ENCODE measurements at places on chromosomes 1 and 21.

DNA sequence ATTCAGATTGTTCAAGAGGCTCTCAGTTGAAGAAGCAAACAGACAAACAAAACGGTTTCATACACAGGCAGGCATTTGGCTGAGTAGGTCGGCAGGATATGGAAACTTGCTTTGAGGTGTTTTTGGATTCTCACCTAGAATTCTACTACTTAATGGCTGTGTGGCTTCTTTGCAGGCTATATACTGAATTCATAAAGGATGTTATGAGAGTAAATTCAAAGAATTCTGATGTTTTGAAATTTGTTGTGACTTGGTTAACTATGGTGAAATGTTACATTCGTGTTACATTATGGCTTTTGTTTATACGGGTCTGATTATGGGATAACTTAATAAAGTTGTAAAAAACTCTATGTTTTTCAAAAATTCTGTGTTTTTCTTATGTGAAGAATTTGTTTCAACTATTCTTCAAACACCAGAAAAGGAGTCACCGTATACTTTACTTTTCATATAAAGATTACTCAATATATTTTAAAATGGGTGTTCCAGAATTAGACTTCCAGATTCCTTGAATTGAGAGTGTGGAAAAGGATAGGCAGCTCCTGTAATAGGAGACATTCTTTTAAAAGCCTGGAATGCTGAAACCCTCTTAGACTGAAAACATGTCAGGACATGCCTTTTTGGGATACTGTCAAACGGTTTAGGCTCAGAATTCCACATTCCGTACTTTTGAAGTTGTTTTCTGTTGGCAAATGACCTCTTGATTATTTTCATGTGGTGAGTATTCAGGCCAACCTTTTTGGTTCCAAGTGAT is 8.2 kb upstream of the IRF2BP2 start:
- no peak for DNase-seq

DNA sequence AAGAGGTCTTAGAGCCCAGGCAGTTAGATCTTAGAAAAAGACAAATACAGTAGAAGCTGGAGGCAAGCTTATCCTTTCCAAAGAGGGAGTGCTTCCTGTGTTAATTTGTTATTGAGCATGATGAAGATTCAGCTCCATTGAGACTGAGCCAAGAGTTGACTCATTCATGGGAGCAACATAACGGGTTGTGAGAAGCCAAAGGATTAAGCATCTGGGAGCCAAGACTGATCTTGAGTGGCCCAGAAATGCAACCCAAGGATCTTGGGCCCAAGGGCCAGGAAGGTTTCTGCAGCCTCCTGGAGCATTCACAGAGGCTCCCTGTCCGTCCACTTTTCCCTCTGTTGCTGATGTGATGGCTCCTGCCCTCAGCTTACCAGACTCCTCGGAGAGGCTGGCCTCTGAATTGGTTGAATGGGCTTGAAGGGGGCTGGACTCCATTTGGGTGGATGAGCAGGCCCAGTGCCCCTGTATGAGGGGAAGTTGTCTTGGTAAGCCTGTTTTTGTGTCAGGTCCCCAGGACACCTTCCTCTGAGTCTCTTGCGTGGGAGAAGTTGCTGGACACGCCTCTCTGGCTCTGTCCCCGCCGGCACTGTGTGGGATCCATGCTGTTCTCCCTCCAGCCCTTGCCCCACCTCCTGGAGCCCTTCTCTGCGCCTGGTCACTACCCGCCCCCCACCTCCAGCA is 42.4 kb downstream of the PDE9A start:
- DNase-seq, result no peak

DNA sequence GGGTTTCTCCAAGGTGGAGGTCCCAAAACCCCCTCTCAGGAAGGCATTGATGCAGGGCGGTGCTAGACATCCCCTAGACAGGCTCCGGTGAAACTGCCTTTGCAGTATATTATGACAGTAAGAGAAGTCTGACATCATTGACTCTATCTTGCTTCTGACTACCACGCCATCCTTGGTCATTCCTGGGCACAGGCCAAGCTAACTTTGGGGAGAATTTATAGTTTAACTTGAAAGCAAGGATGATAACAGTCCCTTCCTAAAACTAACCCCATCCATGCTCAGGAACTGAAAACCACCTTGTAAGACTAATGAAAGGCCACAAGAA is 30.3 kb downstream of the RSPH1 start:
- no peak for DNase-seq

DNA sequence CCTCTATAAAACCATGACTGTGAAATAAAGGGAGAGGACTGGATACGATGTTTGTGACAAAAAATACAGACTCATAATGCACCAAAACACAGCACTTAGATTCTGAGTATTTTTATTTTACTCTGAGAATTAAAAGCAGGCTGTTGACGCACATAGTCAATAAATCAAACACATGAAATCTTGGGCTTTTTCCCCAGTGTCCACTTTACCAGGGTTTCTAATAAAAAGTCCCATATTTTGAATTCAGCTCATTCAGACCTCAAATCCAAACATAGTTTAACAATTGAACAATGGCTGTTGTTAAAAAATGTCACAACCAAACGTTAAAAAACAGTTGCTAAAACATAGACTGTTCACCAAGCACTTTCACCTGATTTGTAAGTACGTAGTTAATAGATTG is 553.4 kb downstream of the LTN1 start:
- no peak for DNase-seq

- DNase-seq, result no peak
Observed at GRCh38 chr21:40863839-40864238, 16.9 kb upstream of the DSCAM start.

DNA sequence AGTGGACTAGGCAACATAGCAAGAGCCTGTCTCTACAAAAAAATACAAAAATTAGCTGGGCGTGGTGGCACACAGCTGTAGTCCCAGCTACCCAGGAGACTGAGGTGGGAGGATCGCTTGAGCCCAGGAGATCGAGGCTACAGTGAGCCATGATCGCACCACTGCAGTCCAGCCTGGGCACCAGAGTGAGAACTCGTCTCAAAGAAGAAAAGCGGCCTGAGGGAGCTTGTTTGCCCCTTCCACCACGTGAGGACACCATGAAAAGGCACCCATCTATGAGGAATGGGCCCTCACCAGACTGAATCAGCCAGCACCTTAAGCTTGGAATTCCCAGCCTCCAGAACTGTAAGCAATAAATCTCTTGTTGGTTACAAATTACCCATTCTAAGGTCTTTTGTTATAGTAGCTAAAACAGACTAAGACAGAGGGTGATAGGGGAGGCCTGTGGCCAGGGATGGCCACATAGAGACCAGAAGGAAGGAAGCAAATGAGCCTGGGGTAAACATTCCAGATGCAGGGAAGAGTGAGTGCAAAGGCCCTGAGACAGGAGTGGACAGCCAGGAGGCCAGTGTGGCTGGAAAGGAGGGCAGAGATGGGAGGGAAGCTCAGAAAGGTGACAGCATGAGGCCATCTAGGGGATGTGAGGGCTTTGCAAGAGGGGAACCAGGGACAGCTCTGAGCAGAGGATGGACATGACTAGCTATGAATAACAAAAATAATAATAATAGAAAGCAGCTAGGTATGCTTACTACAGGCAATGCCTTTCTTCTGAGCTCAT is 120.1 kb downstream of the MATN1 start:
- no peak for DNase-seq

DNA sequence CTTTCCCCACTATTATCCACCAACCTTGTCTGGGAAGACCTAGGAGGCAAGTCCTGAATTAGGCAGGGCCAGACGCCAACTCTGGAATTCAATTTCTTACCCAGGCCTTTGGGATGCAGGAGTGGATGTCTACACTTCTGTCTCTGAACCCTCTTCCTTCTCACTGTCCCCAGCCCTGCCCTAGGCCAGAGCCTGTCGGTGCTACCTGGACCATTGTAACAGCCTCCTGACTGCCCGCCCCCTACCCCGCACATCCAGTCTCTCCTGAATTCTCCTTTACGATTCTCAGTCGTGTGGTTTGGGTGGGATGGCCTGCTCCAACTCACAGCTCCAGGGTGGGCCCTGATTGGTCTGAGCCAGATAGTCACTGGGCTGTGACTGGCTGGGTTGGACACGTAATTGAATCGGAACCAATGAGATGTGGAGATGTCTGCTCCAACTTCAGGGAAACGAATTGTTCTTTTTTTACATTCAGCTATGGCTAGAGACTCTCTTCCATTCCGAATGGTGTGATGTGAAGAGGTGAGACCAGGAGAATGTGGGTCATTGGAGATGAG is 304.6 kb downstream of the PTPRU start:
- DNase-seq, result no peak

DNA sequence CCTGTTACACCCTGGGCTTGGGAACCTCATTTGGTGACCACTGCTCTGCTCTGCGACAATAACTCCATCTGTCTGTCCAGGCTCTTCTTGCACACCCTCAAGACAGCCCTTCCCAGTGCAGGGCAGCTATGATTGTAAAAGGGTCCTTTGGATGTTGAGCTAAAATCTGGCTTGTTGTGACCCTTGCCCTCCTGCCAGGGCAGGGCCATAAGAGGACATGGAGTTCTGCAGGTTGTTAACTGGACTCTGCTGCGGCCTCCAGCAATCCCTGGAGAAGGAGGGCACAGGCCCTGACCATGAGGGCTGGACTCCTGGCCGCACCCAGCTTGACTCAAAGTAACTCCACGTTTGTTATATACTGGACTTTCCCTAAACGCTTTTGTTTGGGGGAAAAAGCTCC is 41.2 kb downstream of the DHCR24 start:
- DNase-seq, result no peak

- DNase-seq, result no peak
Observed at GRCh38 chr1:53592985-53593757, 134.0 kb downstream of the DMRTB1 start.

DNA sequence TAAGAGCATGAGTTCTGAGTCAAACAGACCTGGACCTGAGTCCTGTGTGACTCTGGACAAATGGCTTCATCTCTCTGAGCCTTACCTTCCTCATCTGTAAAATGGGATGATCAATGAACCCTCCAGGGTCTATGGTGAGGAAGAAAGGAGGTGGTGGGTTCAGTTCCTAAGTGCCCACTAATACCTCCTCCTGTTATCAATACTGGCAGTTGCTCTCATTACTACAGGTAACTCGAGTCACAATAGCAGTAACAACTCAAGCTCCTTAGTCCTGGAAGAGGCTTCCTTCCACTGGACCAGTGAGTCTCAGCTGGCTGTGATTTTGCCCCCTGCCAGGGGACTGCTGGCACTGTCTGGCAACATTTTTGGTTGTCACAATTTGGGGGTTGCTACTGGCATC is 2.6 kb downstream of the PADI2 start:
- no peak for DNase-seq

DNA sequence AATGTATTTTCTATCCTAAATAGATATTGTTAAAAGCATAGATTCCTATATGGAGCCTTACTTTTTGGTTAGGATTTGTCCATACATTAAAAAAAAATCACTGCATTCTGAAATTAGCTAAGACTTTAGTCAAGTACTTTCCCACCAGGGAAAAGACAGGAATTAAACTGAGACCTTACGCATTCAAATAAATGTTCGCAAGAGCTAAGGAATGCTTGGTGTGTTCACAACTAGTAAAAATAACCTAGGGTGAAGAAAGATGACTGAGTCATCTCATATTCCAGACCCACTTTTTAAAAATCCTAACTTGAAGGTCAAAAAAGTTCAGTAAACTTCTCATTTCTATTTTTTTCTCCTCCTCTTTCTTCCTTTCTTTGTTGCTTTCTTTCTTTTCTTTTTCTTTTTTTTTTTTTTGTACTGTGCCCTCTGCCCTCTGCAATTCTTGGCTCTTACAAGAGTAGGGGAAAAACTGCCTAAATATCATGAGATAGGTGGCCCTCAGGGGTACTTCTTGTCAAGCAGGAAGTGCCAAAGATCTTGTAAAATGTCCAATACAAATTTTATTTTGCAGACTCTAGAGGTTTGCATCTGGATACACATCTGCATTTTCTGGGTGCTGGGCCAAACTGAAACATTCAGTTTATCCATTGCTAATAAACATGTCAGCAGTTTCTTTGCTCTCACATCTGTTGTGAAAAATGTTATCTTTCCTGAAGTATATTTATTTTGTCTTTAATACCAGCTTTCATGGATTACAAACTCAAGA is 121.4 kb upstream of the GORAB start:
- no peak for DNase-seq

GRCh38 chr1:48492392-48492791 is 20.4 kb upstream of the SPATA6 start:
- no peak for DNase-seq

DNA sequence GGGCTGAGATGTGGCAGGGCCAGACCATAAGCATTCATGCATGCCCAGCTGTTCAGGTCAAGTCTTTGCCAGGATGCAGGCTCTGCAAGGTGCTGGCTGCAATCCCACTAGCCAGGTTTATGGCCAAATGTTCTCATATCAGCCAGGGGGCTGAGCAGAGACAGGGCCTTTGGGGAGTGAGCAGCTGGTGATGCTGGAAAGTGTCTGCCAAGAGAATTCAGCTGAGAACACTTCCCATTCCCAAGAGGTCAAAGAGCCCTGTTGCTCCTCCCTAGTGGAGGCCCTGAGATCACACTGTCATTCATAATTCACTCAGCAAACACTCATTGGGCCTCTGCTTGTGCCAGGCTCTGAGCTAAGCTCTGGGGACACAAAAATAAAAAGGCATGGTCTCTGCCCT is 150.3 kb downstream of the DMRTA2 start:
- DNase-seq, result no peak

DNA sequence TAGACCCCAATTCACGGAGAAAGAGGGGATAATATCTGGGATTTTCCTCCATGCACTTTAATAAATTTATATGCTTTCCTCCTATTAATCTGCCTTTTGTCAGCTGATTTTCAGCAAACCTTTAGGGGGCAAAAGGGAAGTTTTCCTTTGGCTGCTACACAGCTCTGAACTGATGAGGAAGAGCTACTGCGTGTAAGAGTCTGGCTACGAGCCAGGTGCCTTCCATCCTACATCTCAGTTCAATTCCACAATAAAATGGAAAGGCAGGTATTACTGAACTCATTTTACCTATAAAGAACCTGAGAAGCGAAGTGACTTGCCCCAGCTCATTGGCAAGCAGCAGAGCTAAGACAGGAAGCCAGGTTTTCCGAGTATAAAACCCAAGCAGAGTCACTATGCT is 28.3 kb upstream of the ZNF326 start:
- DNase-seq, result no peak

- DNase-seq, result no peak
Observed at GRCh38 chr1:52096216-52096615, 40.1 kb downstream of the BTF3L4 start.

DNA sequence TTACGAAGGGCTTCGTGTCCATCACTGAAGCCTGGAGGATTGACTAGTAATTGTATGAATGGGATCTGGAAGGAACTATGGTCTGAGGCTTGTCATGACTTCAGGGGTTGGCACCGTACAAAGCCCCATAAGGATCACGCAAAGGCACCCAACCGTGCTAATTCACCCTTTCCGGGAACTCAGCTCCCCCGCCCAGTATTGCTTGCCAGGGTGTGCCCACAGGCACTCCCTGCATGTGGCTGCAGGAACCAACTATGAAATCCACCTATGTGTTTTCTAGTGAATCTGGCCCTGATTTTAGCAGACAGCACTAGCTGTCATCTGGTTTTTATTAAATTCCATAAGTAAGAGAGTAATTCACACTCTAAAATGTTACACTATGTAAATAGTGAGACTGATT is 139.2 kb downstream of the TM2D1 start:
- no peak for DNase-seq

DNA sequence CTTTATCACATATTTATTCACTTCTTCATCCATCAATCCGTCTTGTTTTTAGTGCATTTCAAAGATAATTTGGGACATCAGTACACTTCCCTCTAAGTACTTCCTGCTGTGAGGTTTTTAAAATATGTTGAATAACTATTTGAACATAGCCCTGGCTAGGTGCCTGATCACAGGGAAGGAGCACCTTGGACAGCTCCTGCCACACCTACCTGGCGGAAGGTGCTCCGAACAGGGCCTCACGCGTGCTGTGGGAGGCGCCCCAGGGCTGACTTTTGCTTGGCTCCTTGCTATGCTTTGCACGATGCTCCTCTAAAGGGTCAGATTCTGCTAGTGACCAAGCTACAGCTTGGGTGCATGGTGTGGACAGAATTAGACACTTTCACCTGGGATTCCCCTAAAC is 4.9 kb upstream of the ATXN7L2 start:
- no peak for DNase-seq

All from NCI-H1436 (cell line).